ENCODE measurements at places on chromosomes 5 and 9.

DNA sequence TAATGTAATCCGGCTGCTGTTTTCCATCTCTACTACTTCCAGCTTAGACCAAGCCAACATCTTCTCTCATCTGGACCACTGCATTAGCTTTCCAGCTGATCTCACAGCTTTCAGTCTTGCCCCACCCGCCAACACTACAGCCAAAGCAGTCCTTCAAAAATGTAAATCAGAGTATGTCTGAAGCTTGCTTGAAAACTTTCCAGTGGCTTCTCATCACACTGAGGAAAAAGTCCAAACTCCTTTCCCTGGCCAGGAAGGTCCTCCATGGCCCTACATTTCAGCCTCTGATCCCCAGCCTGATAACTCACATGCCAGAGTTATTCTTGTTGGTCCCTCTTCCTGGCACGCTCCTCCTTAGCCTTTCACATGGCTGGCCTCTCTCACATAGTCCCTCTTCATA, 38.5 kb downstream of the TTC1 start:
- no peak for DNase-seq

GRCh38 chr9:1222511-1222910, 172.4 kb downstream of the DMRT2 start:
- DNase-seq, result no peak

DNA sequence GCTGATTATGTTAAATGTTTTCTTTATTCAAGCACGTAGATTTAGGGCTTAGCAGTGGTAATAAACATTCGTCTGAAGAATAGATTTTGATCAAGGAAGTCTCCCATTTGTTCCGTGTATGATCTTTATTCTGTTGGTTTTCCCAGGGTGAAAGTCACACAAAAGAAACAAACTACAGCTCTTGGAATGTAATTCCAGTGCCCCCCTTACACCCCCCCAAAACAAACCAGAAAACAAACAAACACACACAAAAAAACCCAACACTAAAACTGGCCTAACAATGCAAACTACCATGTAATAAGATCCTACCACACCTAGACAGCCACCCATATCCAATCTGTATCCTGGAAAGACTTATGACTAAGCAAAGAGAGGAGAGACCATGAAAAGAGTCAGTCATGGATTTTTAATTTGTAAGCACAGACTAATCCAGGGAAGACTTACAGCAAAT, 196.2 kb upstream of the ELL2 start:
- no peak for DNase-seq

DNA sequence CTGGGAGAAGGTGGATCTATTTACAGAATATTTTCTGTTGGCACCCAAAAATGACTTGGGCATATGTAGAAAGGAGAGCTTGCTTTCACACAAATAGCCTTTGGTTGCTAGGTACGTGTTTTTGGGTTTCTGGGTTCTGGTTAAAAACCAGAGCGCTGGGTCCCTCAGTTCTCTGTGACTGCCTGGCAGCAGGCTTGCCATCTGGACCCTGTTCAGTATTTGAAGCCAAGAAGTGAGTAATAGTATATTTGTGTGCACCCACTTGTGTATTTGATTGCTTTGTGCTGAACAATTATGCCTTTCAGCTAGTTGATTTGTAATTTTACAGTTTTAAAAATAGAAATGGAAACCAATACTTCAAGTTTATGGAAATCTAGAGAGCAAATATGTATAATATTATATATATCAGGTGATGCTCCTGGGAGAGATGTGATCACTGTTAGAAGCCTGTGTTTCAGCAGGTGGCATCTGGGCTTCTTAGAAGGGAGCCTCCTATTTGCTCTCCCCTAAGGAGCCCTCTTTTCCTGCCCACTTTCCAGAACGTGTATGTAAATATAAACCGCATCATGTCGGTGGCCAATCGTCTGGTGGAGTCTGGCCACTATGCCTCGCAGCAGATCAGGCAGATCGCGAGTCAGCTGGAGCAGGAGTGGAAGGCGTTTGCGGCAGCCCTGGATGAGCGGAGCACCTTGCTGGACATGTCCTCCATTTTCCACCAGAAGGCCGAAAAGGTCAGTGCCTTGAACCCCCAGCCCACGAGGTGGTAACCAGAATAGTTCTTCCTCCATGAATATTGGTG, 153.6 kb downstream of the TRIO start:
- DNase-seq, result no peak

- DNase-seq, result no peak
These were observed 59.0 kb upstream of the RARS1 start for GRCh38 chr5:168427224-168427623.

All from activated T-cell treated with anti-CD3 and anti-CD28 coated beads for 1 hour (primary cell).